Natural killer cell (primary cell): ENCODE measurements at places on chromosomes 2 and 18. TPM values are rescaled to one million over a fixed set of nuclear protein-coding genes. Genes with fewer than 3 reads are reported as not detected.

Gene FBXO36
- total RNA-seq: 1.8 TPM

DNA sequence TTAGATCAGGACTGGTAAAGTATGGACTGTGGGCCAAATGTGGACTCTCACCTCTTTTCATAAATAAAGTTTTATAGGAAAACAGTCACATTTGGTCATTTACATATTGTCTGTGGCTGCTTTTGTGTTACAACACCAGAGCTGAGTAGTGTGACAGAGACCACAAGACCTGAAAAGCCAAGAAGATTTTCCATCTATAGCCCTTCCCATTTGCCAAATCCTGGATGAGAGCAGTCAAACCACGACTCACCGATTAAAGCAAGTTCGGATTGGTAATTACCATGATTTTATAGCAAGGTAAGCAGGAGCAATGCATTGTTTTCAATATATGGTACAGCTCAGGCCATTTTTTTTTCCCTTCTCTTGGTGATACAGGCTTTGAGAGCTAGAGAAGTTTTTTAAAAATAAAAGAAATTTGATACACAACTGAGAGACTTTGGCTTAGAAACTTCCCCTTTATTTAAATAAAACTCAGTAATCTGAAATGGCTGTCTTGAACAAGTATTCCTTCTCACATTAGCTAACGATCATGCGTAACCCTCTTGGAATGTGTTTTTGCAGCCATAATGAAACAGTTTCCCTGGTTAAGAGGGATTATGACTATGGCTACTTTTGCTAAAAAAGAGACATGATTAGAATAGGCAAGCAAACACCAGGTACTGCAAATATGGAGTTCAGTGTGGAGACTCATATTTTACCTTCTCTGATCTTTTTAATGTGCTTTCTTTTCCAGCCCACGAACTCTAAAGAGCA lies 9.5 kb upstream of the MALL start:
- H3K27ac ChIP-seq: no peak overlapping the region
- no peak for DNase-seq
- no peak overlapping the region for H3K4me3 ChIP-seq
- no peaks in the 10 kb centered on the region for H3K4me1 ChIP-seq

- no peak overlapping the region for H3K27ac ChIP-seq
- H3K36me3 ChIP-seq: no peaks in the 10 kb centered on the region
- no peak overlapping the region for H3K4me3 ChIP-seq
- DNase-seq: no peak
- H3K27me3 ChIP-seq: no peaks in the 10 kb centered on the region
Measured at GRCh38 chr2:52345676-52346075, 1313.7 kb upstream of the NRXN1 start.

DNA sequence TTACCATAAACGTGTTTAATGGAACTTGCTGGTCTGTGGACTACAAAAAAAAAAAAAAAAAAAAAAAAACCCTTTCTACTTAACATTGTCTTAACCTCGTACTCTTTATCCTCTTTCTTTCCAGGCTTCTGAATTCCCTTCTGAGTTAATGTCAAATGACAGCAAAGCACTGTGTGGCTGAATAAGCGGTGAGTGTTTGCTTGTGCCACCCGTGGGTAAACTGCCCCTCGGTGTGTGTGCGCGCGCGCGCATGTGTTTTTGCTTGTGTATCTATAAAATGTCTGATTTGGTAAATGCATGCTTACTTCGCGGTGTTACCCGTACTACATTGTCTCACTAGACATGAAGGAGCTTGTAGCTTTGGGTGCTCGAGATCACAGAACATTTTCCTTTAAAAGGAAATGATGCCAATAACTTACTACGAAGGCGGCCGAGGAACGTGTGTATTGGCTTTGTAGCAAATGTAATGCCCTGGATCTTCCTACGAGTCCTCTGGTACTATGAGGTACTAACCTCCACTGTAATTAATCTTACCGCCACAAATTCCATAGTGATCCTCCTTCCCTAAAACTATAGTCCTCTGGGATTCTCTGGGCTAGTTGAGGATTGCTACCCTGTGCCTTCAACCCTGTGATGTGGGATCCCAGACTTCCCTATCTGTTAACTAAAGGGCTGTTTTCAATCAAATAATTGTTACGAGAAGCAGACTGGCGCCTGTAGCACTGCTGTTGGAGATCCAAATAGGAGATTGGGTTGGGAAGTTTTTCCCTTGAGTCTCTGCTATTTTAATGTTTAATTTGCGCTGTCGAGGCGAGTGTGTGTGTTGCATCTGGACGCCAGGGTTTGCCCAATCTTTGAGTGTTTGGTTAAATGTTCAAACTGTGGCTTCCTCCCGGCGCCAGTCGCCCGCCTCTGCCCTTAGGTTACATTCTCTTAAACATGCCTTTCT lies 1.1 kb downstream of the ID2 start:
- H3K4me3 ChIP-seq: peak overlapping the region; percentile 80
- H3K27ac ChIP-seq: peak overlapping the region; percentile 48
- no peak for DNase-seq
- peaks cover 2% of the 10 kb centered on the region for H3K36me3 ChIP-seq
- peaks cover 28% of the 10 kb centered on the region for H3K4me1 ChIP-seq

GRCh38 chr2:69221512-69221911 lies 165.5 kb downstream of the GFPT1 start:
- no peaks in the 10 kb centered on the region for H3K4me1 ChIP-seq
- DNase-seq: no peak
- no peak overlapping the region for H3K27ac ChIP-seq
- no peak overlapping the region for H3K4me3 ChIP-seq

Gene GRHL1
- 3.6 TPM for total RNA-seq

GRCh38 chr2:47452761-47453160 lies 49.8 kb downstream of the MSH2 start:
- no peaks in the 10 kb centered on the region for H3K4me1 ChIP-seq
- no peak for DNase-seq
- no peak overlapping the region for H3K4me3 ChIP-seq

Gene DSEL
- 0.12 TPM for total RNA-seq

Gene DCDC2C
- not detected for total RNA-seq

Gene CFAP65
- not detected for total RNA-seq

Gene SULT1C4
- not detected for total RNA-seq

Gene DLGAP1
- total RNA-seq: not detected

Gene SERPINB8
- 12.8 TPM for total RNA-seq

DNA sequence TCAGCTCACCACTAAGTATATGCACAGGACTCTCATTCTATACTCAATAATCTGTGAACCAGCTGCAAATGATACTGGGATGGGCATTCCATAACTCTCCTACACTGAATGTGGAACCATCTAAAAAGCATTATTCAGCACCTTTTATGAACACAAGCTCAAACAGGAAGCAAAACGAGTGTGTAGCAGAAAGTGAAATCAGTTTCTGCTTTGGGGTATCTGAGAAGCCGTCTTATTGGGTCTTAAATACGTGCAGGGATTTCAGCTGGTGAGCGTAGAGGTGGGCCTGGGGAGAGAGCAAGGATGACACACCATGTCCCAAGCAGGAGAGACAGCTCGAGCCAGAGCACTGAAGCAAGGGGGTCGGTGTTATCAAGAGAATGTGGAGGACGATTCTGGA lies 120.0 kb upstream of the TTN start:
- no peaks in the 10 kb centered on the region for H3K27me3 ChIP-seq
- H3K4me1 ChIP-seq: no peaks in the 10 kb centered on the region
- DNase-seq: no peak
- no peak overlapping the region for H3K27ac ChIP-seq
- H3K4me3 ChIP-seq: no peak overlapping the region
- no peaks in the 10 kb centered on the region for H3K36me3 ChIP-seq

DNA sequence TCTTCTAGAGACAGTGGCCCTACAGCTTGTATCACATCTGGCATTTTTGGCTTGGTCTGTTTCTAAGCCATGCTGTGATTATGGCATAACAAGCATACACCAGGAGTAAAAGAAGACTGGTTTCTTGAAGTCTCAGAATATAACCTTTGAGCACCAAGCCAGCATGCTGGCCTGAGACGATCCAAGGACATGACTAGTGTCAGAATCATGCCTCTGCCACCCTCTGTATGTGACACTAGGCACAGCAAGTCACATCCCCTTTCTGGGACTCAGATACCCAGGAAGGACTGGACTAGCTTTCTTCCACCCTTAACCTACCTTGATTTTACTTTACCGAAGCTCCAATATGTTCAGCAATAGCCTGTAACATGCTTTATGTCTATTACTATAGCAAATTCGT lies 345.5 kb downstream of the SETBP1 start:
- no peaks in the 10 kb centered on the region for H3K4me1 ChIP-seq
- H3K27ac ChIP-seq: no peak overlapping the region
- H3K4me3 ChIP-seq: no peak overlapping the region

DNA sequence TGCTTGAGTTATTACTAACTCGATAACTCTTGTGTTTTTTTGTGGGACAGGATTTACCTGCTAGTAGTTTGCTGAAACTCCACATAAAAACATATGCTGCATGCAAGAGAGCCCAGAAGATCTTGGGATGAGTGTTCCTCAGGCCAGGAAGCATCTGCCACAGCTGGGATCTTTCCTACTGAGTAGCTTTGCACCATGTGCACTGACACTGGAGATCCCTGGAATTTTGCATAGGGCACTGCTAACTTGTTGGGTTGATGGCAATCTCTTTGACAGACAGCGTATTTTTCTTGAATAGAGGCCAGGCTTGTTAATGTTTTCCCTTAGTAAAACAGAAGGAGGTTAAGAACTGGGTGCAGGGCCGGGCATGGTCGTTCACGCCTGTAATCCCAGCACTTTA lies 808 bp upstream of the SERPINB11 start:
- no peaks in the 10 kb centered on the region for H3K4me1 ChIP-seq
- DNase-seq: no peak

GRCh38 chr18:75343389-75343788 lies 84.1 kb downstream of the SMIM21 start:
- no peak overlapping the region for H3K27ac ChIP-seq
- H3K36me3 ChIP-seq: no peaks in the 10 kb centered on the region
- H3K4me3 ChIP-seq: no peak overlapping the region

GRCh38 chr2:74924463-74925265 lies 33.8 kb upstream of the POLE4 start:
- no peak overlapping the region for H3K27ac ChIP-seq
- H3K27me3 ChIP-seq: no peaks in the 10 kb centered on the region
- no peak overlapping the region for H3K4me3 ChIP-seq
- H3K36me3 ChIP-seq: no peaks in the 10 kb centered on the region
- H3K4me1 ChIP-seq: peaks cover 10% of the 10 kb centered on the region

- DNase-seq: no peak
- H3K4me1 ChIP-seq: no peaks in the 10 kb centered on the region
- H3K4me3 ChIP-seq: no peak overlapping the region
- no peaks in the 10 kb centered on the region for H3K36me3 ChIP-seq
Measured at GRCh38 chr2:209719034-209719433, 52.6 kb upstream of the UNC80 start.

- H3K27me3 ChIP-seq: no peaks in the 10 kb centered on the region
- no peak for DNase-seq
- no peaks in the 10 kb centered on the region for H3K36me3 ChIP-seq
- H3K4me1 ChIP-seq: no peaks in the 10 kb centered on the region
Measured at GRCh38 chr2:82120115-82120514, 1815.6 kb upstream of the LRRTM1 start.

DNA sequence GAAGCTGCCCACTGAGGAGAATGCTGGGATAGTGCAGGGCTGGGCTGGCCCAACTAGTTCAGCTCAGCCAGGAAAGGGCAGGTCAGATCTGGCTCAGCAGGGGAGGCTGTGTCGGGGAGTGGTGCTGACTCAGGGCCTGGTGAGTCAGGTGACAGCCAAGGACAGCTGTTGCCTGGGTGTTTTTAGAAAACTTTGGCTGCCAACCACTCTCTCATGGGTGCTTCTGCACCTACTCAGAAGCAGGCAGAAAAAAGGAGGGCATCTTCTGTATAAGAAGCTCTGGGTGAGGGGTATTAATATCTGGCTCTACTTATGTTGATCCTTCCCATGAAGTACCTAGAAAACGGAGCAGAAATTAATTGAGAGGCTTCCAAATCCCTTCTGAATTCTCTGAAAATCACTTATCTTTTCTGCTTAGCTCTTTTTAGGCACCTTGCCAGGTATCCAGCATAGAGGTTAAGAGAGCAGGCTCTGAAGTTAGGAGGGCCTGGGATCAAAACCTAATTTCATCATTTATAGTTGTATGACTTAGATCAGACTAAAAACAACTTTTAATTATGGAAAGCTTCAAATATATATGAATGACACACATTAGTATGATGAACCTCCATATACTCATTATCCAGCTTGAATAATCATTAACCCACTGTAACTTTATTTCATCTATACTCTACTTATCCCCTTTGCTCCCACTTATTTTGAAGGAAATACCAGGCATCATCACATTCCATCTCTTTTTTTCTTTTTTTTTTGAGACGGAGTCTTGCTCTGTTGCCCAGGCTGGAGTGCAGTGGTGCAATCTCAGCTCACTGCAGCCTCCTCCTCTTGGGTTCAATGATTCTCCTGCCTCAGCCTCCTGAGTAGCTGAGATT lies 15.5 kb upstream of the RAB10 start:
- H3K27ac ChIP-seq: no peak overlapping the region
- H3K4me1 ChIP-seq: no peaks in the 10 kb centered on the region
- no peak overlapping the region for H3K4me3 ChIP-seq

- H3K4me3 ChIP-seq: no peak overlapping the region
- no peak for DNase-seq
- no peaks in the 10 kb centered on the region for H3K4me1 ChIP-seq
- no peaks in the 10 kb centered on the region for H3K27me3 ChIP-seq
- H3K36me3 ChIP-seq: no peaks in the 10 kb centered on the region
Measured at GRCh38 chr2:41026613-41027012, 574.7 kb upstream of the SLC8A1 start.

DNA sequence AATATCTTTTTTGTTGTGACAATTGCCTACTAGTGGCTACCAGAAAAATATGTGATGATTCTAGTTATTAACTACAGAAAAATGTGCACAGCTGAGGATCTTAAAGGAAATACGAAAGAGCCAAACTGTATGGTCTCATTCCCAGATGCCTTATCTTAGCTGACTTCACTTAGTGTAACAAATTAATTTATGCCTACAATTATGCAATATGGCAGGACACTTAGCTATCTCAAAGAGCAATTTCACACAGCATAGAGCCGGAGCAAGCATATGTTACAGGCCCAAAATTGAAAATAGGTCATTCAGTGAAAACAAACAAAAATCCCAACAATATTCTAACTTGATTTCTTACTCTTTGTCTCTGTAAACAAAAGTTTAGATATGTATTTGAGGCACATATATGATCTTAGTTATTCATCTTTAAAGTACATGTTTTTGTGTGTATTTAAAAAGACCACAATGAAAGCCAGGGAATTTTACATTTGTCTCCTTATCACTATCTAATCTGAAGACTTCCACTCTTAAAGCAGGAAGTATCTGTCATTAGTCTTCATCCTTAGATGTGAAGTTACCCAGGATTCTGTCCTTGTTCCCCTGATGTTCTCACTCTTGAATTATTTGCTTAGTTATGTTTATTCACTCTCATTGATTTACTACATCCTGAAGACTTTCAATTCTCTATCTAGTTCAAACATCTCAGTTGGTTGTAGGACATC lies 1579.0 kb upstream of the NXPH2 start:
- H3K27ac ChIP-seq: no peak overlapping the region
- no peak for DNase-seq
- no peaks in the 10 kb centered on the region for H3K27me3 ChIP-seq
- no peak overlapping the region for H3K4me3 ChIP-seq

Gene CCDC85A
- total RNA-seq: not detected

Gene NMUR1
- 80.2 TPM for total RNA-seq

Gene TEX261
- 30.3 TPM for total RNA-seq

Gene IL37
- not detected for total RNA-seq
